ENCODE measurements at places on chromosomes 4 and X.

DNA sequence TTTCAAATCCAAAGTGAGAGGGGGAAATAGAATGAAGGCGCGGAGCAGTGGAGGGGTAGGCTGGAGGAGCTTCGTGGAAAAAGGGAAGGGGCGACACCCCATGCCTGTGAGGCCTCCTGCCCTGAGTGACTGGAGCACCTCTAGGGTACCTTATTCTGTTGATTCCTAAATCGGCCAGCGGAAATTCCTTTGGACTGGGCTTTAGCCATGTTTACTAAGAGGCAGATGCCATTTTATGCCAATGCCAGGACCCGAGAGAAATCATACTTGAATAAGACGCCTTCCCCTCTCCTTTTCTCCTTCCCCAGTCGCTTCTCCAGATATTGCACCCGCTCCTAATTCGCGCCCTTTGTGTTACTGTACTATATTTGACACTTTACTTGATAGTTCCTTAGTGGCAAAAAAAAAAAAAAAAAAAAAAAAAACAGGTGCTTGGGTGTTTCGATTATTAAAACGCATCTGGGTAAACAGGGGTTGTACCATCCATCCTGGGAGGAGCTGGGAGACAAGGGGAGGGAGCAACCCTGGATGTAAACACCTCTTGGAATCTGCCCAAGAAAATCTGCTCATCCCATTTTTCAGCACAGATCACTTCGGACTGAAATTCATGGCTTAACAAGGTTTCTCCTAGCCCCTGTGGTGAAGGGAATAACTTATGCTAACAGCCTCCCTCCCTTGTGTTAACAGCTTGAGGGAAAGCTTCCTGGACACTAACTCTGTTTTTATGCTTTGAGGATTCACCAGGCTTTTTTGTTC is 1.5 kb downstream of the BMP3 start:
- no peak for DNase-seq

- DNase-seq, result no peak
Measured at GRCh38 chrX:154348646-154349358, 25.6 kb downstream of the FLNA start.

DNA sequence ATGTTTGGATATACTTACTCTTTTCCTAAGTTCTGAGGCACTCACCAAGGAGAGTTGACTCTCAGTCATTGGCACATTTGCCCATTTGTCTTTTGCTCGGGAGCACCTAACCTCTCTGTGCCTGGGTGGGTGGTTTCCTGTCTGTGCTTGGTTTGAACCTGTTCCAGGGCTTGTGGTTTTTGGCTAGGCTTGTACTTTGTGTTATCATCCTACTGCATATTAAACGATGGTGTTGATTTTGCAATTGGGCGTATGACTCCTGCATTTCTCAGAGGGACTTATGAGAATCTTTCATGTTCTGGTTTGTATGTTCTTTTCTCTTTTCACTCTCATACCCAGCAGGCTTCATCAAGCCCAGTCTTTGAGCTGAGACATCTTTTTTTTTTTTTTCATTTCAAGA is 161.7 kb downstream of the BTC start:
- DNase-seq, result no peak

DNA sequence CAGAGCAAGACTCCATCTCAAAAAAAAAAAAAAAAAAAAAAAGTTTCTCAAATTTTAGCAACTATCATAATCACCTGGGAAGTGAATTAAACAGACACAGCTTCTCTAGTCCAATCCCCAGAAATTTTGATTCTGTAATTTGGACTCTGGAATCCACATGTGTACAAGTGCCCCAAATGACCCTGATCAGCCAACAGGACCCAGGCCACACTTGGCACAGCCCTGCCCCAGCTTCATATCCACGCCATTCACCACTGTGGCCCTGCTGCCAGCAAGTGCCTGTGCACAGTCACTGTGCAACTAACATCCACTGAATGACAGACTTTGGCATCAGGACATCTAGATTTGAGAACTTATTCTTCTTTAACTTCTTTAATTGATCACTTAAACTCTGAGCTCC is 14.1 kb upstream of the CXCL13 start:
- DNase-seq, result no peak

DNA sequence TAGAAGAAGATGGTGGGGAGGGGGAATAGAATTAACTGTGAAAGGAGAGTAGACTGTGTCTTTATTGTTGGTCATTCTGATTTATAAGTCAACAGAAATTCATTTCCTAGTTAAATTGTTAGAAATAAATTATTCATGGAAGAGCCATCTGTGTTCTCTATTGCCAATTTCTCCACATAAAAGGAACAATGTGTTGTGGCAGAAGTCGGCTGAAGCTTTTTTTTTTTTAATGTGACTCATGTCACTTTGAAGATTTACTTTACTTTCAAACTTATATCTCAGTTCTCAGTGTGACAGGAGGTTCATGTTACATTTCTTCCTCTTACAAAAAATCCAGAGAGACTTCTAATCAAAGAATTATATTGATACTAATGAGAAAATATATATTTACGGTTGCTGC is 60.5 kb downstream of the CPE start:
- no peak for DNase-seq

DNA sequence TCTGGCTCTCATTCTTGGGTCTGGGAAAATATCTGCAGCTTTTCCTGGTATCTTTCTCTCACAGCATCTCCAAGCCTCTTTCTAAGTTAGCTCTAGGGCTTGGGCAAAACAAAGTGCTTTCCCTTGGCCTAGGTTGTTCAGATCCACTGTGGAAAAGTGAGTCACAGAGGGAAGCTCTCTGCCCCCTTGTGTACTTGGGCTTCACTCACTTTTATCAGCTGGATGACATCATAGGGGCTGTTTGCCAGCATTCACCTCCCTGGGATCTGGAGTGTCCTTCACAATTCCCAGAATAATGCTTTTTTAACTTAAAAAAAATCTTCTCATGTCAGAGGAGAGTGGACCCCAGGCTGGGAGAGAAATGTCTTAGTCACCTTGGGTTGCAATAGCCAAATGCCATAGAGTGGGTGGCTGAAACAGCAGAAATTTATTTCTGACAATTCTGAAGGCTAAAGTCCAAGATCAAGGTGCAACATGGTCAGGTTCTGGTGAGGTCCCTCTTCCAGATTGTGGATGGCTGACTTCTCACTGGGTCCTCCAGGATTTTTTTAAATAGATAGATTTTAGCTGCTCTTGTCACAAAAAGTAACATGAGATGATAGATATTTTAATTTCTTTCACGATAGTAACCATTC is 247.8 kb downstream of the SH2D1A start:
- DNase-seq, result no peak

- no peak for DNase-seq
Measured at GRCh38 chrX:68599256-68600152, 48.0 kb upstream of the STARD8 start.

- DNase-seq, result no peak
Measured at GRCh38 chr4:125464146-125464545, 149.4 kb downstream of the FAT4 start.

DNA sequence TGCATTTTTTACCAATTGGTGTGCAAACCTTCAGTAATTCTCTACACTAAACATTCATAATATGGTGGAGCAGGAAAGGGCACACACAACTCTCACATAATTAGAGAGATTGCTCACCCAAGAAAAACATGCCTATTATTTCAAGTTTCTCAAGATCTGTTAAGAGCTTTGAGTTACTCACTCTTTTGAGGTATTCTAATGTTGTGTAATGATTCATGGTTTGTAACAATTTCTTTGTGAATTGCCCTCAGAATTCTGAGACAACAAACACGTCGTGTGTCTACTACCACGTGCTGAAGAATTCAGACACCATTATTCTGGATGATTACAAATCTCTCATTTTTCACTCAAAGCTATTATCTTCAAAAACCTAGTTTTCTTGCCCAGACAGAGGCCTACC is 82.8 kb downstream of the PDGFC start:
- DNase-seq, result no peak

DNA sequence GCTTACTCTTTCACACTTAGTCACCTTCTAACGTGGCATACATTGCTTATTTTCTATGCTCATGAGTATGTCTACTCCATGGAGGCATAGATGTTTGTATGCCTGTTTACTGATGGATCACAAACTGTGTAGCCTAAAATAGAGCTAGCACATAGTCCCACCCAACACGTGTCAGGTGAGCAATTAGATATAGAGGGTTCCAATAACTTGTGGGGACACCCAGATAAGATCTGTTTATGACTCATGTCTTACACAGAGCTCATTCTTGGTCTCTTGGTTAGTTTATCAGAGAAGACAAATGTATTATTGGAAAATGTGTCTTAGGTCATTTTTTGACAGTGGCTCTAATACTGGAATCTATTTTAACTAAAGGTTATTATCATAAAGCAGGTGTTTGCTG is 6.8 kb downstream of the ZFP42 start:
- no peak for DNase-seq
